ENCODE measurements at places on chromosomes 5 and 9.

DNA sequence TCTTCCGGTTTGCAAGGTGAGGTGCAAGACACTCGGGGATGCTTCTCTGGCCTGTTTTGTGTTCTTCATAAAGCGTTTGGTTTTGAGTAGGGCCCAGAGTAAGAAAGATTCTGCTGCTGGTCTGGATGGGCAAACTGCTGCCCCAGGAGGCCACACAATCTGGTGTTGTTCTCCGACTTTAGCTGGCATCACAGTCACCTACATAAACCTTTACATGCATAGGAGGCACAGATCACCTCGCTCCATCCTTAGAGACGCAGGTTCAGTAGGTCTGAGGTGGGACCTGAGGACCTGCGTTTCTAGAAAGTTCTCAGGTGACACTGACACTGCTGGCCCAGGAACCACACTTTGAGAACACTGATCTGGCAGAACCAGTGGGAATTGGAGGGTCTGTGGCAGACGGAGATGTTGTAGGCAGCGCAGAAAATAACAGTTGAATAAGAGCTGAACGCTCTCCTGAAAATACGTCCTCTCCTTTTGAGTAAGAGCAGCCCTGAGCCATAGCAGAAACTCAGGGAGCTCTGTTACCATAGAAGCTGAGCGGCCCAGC is 3.9 kb upstream of the SLC6A3 start:
- no peak for DNase-seq

GRCh38 chr5:127804886-127805426 is 101.8 kb downstream of the CCDC192 start:
- no peak for DNase-seq

- DNase-seq: no peak
These were observed 997.7 kb downstream of the PTPRD start for GRCh38 chr9:9615086-9615485.

GRCh38 chr9:79007701-79008483 is 563.9 kb upstream of the TLE4 start:
- DNase-seq: no peak

DNA sequence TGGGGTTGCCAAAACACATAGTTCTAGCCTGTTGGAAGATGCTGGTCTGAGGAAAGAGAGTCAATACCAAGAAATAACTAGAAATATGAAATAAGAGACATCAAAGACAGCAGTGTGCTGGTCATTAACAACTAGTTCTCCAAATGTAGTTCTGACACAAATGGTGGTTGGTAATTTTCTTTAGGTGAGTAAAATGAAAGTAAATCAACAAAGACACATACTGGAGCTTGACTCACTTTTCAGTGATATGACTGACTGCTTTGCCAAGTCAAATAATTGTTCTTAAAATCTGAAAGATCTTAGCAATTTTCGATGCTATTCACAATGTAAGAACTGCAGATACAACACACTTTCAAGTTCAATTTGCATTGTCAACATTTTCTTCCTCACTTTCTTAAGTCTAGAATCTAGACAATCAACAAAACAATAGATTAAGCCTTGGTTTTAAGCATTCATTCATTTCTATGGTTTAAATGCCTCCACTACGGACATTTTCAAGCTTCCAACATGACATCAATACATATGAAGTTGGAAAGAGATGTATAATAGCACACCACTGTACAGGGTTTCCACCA is 166.8 kb upstream of the MAP3K1 start:
- DNase-seq: no peak

DNA sequence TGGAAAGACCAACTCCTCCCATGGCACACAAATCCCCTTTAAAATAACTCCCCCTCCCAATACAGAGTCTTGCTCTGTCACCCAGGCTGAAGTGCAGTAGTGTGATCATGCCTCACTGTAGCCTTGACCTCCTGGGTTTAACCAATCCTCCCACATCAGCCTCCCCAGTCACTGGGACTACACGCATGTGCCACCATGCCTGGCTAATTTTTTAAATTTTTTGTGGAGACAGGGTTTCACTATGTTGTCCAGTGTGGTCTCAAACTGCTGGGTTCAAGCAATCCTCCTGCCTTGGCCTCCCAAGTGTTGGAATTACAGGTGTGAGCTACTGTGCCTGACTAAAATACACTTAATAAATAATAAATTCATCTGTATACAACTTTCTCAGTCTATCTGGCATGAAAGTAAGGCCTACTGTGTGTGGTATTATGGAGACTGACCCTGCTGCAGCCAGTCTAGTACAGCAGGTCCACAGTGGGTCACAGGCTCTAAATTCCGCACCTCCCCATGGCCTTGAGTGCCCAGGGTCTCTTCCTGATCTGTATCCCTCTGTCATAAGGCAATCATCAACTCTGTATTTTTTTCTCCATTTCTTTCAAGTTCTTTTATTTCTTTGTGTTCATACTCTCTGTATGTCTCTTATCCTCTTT is 169.4 kb downstream of the MAPKAP1 start:
- no peak for DNase-seq

DNA sequence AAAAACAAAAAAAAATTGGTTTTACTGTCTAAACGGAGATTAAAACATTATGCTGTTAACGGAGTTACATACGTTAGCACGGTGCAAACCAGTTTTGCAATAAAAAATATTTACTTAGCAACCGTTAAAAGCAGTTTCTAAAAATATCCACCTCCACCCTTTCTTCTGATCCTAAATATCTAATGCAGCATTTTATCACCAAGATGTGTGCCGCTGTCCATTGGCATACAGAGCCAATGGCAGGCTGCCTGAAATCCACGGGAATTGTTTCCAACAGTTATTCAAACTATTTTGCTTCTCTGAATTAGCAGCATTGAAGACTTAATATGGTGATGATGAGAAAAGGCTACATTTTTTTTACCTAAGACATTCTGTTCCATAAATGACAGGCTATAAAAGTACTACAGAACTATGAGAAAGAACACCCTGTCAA is 61.6 kb downstream of the CSNK1A1 start:
- no peak for DNase-seq

- no peak for DNase-seq
These were observed 284.8 kb upstream of the DMRT1 start for GRCh38 chr9:556675-557074.

- DNase-seq: no peak
These were observed 494.9 kb downstream of the PRR16 start for GRCh38 chr5:120958877-120959485.

DNA sequence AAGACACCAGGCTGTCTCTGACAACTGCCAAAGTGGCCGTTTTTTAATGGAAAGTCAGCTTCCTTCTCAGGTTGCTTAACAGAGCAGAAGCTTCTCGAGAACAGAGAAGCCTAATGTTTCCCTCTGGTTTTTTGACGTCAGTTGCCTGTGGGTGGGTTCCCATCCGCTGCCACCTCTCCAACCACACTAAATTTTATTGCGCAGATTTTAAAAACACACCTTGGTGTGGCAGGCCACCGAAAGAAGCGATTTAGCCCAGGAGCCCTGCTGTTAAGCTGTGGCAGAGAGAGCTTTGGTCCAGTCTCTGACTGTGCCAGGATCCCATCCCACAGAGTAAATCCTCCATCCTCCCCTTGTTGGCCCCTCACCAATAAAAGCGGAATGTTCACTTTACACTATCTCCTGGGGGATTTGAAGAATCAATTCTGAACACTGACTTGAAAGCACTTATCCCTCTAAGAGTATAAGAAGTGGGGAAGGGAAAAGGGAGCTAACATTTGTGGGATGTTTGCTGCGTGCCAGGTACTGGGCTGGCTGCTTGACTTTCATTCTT is 181.6 kb downstream of the AOPEP start:
- no peak for DNase-seq

DNA sequence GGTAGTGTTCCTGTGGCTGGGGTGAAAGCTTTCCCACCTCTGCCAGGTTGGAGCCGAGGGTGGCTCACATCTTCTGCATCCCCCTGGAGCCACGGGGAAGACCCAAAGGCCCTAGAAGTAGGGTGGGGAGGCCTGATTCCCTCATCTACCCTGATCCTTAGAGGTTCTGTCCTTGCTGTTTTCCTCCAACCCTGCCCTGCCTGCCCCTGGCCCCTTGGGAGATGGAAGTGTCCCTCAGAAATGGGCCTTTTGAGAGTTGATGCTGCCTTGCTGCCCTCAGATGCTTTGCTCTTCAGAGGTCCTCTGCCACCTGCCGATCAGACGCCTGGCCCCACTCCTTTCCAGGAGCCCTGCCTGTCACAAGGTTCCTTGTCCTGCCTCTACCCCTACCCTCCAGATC is 6.3 kb downstream of the CCL19 start:
- no peak for DNase-seq

DNA sequence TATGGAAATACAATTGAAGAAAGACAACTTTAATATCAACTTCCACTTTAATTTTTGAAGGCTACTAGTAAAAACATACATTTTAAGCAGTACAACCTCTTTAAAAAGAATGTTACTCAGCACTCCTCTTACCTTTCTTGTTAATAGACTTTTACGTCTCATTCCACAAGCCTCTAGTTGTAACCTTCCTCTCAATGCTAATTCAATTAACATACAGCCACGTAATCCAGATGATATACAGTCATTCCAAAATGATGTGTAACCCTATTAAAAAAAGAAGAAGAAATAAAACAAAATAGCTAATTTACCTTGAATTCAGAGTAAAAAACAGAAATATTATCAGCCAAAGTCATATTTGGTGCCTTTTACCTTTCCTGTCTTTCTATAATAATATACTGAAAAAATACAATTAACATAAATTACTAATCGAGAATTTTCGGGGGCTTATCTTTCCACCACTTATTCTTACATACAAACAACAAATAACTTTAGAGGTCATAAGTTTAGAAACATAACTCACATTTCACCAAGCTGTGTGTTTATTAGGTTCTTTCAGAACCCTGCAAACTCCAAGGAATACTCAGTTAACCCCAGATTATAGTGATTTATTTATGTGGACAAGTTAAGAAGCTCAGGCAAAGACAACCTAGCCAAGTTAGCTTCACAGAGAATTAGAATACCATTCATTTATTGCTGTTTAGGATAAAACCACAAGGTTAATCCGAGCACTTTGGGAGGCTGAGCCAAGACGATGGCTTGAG is 30.3 kb downstream of the GOLPH3 start:
- DNase-seq: no peak

- DNase-seq: no peak
These were observed 138.8 kb upstream of the NFIL3 start for GRCh38 chr9:91562416-91562815.

DNA sequence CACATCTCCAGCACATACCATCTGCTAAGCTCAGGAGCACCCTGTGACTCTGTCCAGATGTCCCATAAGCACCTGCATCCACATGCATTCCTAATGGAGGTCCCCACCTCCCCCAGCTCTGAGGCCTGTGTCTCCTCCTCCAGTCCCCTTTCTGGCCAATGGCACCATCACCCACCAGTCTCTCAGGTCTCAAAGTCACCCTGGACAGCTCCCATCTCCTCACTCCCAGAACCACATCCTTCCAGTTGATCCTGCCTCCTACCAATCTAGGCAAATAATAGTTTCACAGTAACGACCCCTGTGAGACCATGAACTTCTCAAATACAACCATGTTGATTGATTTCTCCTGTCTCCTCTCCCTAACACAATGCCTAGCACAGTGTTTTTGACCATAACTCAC is 40.1 kb downstream of the GGTA1 start:
- no peak for DNase-seq

- no peak for DNase-seq
These were observed 15.4 kb downstream of the SLC36A3 start for GRCh38 chr5:151288180-151288579.

DNA sequence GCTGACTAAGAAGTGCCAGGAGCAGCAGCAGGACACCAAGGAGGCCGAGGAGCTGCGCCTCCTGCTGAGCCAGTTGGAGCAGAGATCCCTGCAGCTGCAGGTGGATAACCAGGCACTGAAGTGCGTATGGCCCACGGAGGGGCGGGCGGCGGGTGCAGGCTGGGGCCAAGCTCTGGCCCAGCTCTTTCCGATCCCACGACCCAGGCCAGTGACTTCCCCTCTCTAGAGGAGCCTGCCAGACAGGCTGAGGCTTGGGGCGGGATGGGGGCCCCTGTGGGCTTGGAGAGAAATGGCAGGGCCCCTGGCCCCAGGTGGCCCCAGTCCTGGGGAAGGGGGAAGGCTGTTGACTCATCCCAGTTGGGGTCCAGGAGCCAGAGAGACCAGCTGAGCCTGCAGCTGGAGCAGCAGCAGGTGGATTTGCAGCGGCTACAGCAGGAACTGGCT is 3.6 kb downstream of the PTRH1 start:
- no peak for DNase-seq

GRCh38 chr5:36491856-36492255 is 114.5 kb upstream of the SLC1A3 start:
- DNase-seq: no peak

- DNase-seq: no peak
These were observed 84.6 kb upstream of the ANXA1 start for GRCh38 chr9:73067074-73067473.

DNA sequence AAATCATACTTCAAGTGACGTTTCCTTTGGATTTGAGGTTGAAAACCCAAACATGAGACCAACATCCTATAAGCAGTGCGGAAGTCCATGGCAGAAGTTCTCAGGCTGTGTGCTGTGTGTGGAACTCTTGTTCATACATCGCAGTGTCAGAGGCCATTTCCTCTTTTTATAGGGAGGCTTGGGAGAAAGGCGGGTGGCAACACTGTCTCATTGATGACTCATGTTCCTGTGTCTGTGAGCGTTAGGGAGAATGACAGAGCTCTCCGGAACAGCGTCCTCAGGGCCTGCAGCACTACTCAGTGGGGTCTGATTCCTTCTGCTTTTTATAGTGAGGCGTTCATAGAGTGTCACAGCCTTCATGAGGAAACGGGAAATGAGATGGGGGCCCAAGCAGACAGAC is 98.8 kb upstream of the BASP1 start:
- no peak for DNase-seq

GRCh38 chr5:17103461-17103860 is 114.0 kb upstream of the BASP1 start:
- no peak for DNase-seq

DNA sequence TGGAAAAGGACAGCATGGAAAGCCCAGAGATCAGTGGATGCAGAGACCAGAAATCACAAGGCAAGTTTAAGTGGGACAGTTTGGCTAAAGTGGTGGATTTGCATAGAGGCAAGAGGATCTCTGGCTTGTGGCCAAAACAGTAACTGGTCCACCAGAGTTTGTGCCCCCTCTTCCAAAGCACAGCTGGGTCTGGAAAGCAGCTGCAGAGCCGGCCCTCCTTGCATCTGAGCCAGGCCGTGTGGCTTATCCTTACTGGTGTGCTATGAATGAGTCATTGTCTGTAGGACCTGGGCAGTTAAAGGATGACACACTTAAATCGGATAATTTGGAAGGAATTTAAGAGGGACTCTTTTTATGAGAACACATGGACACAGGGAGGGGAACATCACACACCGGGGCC is 146.6 kb downstream of the PIP5K1B start:
- no peak for DNase-seq
